NCI-H2081 (cell line): ENCODE measurements at places on chromosomes 5 and 9.

DNA sequence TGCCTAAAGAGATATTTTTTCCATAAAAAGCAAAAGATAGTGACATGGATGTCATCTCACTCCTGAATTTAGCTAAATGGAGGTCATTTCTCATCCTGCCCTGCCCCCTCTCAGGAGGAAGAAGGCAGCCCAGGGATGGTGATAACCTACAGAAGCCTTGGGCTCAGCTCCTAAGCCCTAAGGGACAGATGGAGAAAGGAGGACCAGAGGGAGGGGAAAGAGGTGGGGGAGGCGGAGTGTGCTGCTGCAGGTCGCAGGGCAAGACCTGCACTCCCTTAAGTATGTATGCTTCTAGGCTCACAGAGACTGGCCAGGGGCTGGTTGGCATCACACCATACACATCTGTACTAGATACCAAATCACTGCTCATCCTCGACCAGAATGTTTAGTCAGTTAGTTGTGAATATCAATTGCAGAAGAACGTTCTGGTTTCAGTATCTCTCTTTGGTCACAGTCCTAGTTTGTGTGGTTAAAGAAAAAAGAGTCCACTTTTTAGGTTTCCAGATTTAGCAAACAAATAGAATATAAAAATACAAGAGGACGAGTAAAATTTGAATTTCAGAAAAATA is 18.4 kb upstream of the CDKN2AIPNL start:
- DNase-seq: no peak

- DNase-seq: no peak
Observed at GRCh38 chr5:42492974-42493373, 69.7 kb downstream of the GHR start.

GRCh38 chr5:72282878-72283277 is 37.2 kb downstream of the MRPS27 start:
- DNase-seq: no peak

- DNase-seq: no peak
Observed at GRCh38 chr9:30995956-30996738, 1388.3 kb upstream of the ACO1 start.

- DNase-seq: no peak
Observed at GRCh38 chr5:172550096-172550765, 90.8 kb upstream of the NEURL1B start.

DNA sequence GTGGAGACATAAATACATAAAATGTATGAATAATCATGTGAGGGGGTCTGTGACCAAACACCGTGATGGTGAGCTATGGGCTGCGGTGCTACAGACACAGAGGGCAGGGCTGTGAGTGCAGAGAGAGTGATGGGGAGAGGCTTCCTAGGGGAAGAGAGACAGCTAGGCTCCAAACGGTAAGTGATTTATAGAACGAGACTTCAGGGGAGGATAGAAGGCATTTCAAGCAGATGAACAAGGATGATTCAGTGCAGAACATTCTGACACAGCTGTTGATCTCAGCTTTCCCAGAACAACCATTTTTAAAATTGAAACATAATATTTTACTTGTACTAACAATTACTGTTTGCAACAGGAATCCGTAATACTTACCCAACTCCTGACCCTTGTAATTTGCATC is 100.7 kb downstream of the GAS1 start:
- no peak for DNase-seq

DNA sequence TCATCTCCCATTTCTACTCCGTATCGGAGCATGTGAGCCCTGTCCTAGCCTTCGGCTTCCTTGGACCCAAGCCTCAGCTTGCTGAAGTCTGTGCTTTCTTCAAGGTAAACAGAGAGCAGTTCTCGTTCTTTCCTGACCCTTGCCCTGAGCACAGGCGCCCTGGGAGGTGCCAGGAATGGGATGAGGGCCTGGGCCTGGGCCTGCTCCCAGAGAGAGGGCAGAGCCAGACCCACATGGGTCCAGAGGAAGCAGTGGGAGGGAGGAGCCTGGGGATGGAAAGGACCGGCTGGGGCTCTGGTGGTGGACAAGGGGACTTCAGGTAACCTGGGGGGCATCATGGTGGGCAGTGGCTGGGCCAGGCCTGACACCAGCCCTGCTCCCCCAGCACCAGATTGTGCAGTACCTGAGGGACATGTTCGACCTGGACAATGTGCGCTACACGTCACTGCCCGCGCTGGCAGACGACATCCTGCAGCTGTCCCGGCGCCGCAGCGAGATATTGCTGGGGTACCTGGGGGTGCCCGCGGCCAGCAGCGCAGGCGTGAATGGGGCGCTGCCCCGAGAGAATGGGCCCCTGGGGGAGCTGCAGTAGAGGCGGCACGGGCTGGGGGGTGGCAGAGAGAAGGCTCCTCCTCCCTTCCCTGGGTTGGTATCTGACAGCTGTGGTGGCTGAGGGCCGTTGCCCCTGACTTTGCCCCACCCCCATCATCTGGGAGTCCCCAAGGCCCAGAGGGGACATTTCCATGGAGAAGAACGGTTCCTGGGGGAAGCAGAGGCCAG is 10.9 kb upstream of the DOLPP1 start:
- DNase-seq: no peak

DNA sequence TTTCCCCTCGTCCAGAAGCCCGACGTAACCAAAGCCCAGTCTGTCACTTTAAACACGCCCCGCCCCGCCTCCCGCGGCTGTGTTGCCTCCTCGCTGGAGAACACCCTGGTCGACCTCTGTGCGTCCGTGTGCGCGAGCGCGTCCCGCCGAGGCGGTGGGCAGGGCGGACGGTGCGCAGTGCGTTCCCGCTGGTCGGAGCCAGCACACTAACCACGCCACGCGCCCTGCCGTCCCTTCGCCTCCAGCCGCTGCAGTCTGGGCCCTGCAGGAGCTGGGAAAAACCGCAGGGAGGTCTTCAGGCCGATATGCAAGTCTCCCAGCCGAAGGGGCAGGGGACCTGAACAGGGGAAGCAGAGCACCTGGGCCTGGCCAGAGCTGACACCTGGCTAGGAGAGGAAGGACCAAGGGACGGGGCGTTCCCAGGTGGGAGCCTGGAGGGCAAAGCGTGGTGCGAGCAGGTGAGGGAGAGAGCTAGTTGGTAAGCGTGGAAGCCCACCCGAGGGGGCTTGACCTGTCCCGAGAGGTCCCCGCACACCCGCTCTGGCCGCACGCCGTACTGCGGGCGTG is 1.3 kb upstream of the PHPT1 start:
- DNase-seq: peak; percentile 72

GRCh38 chr9:124259158-124259808 is 1.5 kb downstream of the NEK6 start:
- DNase-seq: peak; percentile 17

- DNase-seq: peak; percentile 40
Observed at GRCh38 chr5:59584858-59585846, 308.4 kb downstream of the PDE4D start.

DNA sequence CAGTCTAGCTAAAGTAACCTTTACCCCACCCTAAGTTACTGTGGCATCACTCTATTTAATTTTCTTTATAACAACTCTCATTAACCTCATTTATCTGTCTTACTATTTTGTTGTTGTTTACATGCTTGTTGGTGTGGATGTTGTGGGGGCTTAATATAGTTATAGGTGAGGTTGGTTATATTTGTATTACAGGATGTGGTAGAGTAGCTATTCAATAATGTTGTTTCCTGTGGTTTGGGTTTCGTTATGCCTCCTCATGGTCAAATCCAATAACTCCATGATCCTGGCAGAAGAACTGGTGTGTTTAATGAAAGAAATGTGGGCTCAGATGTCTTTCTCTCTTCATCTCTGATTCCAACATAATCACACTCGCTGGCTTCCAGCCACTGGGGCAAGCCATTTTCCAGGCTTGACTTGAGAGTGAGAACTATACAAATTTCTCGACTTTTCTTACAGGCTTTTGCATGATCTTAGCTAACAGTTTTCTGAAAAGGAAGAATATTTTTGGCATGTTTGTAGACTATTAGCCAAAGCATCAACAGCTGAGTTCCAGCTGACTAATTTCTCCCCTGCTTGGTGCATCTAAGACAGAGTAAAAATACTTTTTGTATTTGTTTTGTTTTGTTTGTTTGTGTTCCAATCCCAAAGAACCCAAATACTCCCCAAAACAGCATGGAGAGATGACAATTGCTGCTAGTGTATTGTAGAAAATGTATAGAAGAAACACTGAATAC is 303.7 kb upstream of the PAPPA start:
- DNase-seq: no peak

DNA sequence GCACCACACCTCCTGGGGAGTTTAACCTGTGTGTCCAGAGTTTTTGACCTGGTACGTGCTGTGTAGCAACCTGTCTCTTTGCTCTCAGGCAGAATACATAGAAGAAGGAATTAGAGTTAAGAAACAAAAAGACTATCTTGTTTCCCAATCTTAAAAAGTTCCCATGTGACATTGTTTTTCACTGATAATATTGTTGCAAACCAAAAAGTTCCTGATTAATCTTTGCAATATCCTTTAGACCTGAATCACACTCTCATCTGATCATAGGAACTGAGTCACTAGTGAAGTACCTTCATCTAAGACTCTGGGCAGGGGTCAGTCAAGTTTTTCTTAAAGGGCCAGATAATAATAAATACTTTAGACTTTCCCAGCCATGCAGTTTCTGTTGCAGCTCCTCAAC is 35.1 kb downstream of the BASP1 start:
- no peak for DNase-seq

- no peak for DNase-seq
Observed at GRCh38 chr5:31769530-31769929, 130.6 kb downstream of the PDZD2 start.

GRCh38 chr9:136886610-136887597 is 588 bp downstream of the TRAF2 start:
- peak; percentile 3 for DNase-seq

GRCh38 chr5:1325191-1325741 is 19.6 kb downstream of the CLPTM1L start:
- no peak for DNase-seq

DNA sequence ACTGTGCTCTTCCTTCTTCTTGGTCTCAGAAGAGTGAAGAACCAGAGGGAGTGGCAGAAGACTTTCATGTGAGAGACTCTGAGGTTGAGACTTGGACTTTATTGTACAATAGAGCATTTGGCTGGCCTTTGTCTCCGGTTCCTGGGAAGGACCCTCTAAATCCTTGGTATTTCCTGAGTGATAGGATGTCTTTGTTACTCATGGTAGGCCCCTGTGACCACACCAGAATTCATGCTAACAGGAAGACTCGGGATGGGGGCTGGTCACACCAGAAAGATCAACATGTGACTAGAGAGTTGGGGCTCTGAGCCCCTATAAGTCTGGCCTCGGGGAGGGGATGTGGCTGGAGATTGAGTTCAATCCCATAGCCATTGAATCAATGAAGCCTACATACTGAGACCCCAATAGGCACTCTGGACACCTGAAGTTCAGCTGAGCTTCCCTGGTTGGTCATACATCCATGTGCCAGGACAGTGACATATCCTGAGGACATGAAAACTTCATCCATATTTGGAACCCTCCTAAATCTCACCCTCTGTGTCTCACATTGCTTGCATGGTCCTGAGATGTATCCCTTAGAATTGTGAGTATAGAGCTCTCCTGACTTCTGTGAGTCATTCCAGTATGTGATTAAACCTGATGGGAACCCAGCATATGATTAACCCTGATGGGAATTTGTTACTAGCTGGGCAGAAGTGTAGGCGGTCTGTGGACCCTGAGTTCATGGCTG is 201.7 kb downstream of the GADD45G start:
- DNase-seq: no peak

- no peak for DNase-seq
Observed at GRCh38 chr9:110050925-110051355, 157.0 kb downstream of the C9orf152 start.

GRCh38 chr5:93622240-93622885 is 39.3 kb downstream of the NR2F1 start:
- DNase-seq: peak; percentile 43

- peak; percentile 55 for DNase-seq
Observed at GRCh38 chr9:132018957-132019405, 60.7 kb downstream of the MED27 start.

GRCh38 chr9:79581794-79582193 is 10.0 kb downstream of the TLE4 start:
- DNase-seq: no peak

DNA sequence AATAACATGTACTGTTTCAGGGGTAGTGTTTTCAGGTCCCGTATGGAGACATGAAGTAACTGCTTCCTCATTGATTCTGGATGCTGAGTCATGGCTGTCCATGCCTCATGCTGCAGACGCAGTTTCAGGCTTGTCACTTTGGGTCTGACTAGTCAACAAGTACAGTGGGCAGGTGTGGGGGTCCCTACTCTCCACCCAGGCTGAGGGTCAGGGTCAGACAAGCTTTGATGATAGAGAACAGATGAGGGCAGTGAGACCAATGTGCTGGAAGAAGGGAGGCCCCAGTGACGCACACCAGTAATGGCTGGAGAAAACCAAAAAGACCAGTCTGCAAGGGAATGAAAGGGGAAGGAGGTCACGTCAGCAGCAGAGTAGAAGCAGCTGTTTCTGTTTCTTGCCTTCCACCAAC is 80.0 kb upstream of the NFIL3 start:
- no peak for DNase-seq

DNA sequence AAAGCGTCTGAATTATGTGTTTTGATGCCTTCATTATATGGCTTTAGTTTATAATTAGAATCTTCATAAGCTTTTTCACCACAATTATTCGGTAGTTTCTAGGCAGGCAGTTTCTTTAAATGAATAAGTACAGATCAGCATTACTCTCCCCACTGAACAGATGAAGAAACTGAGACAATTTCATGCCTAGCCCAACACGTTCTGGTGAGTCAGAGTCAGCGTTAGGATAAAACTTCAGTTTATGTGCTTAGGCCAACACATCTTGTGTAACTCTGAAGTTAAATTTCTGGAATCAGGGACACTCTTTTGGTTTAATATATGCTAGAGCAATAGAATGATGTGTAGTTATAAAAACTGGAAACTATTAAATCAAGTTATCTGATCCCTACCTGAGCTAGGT is 186.7 kb upstream of the ELL2 start:
- no peak for DNase-seq

DNA sequence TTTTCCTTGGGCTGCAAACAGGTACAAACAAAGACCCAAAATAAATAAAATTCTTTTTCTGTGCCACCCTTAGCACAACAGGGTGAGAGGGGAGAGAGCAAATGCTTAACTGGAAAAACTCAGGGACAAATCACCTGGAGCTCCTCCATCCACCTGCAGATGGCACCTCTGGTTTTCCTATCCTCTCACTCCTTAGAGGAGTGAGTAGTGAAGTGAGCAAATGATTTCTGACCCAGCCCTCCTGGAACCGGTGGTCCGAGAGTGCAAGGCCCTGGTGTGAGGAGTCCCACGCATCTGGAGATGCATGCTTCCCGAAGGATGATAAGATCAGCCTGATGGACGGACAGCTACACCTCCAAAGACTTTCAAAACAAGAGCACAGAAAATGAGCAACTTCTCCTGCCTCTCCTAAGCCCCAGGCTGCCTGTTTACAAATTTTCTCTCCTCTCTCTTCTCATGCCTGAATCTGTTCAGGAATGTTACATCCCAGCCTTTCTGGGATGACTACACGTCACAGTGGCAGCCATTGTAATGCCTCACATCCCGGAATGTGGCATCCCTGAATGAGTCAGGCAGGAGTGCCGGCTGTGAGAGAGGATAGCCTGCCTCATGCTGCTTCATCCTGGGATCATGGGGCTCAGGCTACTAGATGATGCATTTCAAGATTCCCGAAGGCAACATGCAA is 86.4 kb downstream of the ADRB2 start:
- DNase-seq: no peak

GRCh38 chr5:149172709-149173505 is 31.6 kb downstream of the ABLIM3 start:
- DNase-seq: no peak
